Aorta (tissue), 5 donors: ENCODE measurements at places on chromosomes 12 and 14.

- DNase-seq = no peak
Observed at GRCh38 chr12:13170892-13171490, 25.5 kb upstream of the EMP1 start.

DNA sequence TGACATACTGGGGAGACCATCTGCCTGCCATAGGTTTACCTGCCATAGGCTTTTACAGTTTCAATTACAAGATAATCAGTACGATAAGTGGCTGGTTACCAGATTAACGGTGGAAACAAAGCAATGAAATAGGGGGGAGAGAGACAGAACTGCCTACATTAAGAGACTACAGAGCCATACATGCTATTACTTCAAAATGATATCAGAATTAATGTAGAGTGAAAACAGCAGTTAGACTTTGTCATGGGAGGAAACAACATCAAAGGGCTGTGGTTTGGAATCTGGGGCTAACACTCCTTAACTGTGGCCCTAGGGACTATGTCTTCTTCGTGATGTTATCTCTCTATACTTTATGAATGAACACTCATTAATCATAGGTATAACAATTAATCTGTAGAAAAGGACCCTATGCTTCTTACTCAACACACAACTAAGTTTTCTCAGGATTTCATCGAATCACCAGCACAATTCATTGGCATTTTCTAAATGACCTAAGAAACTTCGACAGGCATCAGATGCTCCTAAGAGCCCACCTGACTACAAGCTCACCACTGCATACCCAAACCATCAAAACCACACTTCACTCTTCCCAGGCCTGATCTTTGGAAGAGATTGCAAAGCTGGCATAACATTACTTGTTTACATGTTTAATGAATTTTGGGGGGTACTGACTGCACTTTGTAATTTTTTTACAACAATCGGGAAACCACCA is 475.6 kb upstream of the SOX5 start:
- DNase-seq = no peak

- no peak for DNase-seq
Observed at GRCh38 chr12:108296945-108297344, 42.2 kb downstream of the CMKLR1 start.

- peak; percentile 74 for DNase-seq
Observed at GRCh38 chr14:44912041-44912869, 49.5 kb downstream of the KLHL28 start.

DNA sequence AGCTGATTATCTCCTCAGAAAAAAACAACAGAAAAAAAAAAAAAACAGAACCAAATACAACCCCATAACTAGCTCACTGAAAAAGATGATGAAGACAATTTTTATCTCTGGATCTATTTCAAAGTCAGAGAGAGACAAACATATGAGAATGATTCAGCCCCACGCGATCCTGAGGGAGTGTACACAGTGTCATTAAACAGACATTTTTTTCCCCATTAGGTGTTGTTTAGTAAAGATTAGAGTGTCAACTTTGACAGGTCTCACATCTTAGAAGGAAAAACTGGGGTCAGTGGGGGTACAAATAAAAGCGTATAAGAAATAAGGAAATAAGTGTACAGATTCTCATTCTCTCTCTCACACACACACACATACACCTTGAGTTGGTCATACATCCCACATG is 635.4 kb downstream of the NRXN3 start:
- no peak for DNase-seq

- DNase-seq = no peak
Observed at GRCh38 chr12:18799561-18799960, 61.6 kb downstream of the CAPZA3 start.

DNA sequence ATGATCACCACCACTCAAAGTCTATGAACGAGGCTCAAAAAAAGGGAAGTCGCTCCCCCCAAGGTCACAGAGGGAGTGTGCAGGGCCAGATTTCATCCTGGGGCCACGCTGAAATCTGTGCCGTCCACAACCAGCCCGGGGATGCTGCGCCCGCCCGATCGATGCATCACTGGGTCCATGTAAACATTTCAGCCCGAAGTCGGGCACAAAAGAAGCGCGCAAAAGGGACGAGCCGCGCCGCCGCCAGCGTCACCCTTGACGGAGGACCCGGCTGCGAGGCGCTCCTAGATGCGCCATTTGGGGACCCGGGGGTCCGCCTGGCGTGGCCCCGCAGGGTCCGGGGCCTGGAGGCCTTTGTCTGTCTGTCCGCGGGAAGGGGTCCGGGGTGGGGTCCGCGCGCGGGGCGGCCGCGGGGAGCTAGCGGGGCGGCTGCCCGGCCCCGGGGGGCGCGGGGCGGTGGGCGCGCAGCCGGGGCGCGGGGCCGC is 503 bp downstream of the FBXO21 start:
- peak; percentile 82 for DNase-seq

DNA sequence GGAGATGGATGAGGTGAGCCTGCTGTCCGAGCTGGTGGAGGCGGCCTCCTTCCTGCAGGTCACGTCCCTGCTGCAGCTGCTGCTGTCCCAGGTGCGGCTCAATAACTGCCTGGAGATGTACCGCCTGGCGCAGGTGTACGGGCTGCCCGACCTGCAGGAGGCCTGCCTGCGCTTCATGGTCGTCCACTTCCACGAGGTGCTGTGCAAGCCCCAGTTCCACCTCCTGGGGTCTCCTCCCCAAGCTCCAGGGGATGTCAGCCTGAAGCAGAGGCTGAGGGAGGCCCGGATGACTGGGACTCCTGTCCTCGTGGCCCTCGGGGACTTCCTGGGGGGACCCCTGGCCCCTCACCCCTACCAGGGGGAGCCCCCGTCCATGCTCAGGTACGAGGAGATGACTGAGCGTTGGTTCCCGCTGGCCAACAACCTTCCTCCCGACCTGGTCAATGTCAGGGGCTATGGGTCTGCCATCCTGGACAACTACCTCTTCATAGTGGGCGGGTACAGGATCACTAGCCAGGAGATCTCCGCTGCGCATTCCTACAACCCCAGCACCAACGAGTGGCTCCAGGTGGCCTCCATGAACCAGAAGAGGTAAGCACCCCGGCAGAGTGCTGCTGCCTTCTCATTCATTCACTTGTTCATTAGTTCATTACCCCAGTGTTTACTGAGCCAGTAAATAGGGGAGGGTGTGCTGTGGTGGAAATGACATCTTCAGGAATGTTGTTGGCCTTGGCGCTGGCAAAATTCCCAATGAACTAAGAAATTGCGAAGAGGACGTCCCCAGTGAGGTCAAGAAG is 774 bp upstream of the MANSC4 start:
- DNase-seq = no peak

DNA sequence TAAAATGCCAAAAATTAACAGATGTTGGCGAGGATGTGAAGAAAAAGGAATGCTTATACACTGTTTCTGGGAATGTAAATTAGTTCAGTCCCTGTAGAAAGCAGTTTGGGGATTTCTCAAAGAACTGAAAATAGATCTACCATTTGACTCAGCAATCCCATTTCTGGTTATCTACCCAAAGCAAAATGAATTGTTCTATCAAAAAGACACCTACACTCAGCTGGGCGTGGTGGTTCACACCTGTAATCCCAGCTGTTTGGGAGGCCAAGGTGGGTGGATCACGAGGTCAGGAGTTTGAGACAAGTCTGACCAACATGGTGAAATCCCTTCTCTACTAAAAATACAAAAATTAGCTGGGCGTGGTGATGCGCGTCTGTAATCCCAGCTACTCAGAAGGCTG is 279.3 kb upstream of the PDE3A start:
- DNase-seq = no peak

GRCh38 chr12:52013626-52014310 is 7.0 kb downstream of the TAMALIN start:
- DNase-seq = no peak

DNA sequence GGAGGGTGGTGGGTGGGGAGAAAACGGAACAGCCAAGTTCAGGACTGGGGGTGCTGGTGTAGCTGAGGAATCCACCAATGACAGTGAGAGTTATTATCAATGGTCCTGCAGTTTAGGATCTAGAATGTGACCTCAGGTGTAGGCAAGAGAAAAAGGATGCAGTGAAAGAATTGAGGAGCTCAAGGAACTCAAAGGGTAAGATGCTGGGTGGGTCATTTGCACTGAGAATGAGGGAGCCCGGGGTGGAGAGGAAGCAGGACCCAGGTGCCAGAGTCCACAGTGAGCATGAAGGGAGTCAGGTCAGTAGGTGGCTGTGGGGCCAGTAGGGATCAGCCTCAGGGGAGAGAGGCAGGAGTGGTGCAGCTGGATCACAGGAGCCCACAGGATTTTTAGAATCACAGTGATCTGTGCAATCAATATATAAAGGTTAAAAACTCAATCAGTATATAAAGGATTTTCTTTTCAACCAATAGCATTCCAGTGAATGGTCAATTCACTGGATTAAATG is 3.2 kb upstream of the KRT7 start:
- DNase-seq = no peak

DNA sequence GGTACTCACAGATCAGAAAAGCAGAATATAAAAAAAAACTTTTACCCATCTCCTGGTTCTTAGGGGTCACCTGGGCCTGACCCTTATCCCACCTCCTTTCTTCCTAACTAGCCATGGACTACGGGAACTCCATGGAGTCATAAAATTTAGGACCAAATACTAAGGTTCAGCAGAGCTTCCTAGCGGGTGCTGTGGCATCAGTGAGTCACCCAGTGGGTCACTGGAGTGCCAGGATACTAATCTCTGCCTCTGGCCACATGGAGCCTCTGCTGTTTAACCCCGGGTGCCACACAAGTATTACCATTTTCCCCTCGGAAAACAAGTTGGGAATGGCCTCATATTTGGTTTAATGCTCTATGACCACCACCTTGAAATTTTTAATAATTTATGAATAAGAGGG is 6.9 kb downstream of the ZBTB39 start:
- DNase-seq = no peak

DNA sequence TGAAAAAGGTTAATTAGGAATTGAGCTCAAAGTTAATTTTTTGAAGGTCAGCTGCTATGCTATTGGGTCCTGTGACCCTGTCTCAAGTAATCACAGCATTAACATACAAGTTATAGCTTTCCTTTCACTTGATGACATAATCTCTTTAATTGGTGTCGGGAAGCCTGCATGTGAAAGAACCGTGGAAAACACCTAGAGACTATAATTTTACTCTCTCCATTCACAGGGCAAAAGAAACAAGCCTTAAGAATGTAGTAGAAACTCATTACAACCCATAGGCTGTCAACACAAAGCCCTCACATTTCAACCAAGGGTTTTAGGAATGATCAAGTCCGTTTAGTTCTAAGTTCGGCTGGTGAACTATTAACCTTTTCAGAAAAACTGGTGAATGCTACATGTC is 104.4 kb downstream of the PPM1A start:
- no peak for DNase-seq

DNA sequence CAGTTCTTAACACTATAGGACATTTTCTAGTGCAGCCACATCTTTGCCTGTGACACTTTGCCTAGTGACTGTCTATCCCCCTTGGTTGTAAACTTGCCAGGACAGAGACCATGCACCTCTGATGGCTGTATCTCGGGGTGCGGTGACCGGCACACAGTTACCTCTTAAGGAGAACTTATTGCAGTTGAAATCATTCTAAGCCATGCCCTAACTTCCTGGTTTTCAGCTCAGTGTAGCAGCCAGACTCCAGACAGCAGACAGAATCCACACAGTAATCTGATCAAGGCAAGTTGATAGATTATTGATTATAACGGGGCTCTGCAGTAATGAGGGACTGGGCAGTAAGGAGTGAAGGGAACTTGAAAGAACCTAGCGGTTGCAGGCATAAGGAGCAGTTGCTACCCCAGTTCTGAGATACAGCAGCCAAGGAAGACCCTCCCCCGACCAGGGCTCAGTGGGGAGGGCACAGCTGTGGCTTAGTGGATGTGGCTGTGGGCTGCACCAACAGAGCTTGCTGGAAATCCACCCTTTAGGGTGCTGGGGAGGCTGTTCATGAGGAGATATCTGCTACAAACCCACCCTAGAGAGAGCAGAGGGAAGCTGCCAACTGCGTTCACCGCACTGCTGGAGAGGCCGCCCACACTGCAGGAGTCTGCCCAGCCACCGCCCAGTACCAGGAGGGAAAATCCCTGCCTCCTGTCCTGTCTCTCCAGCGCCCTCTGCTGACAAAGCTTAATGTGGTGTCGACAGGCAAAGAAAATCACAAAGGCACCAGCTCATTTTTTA is 58.2 kb upstream of the BEGAIN start:
- peak; percentile 85 for DNase-seq

- no peak for DNase-seq
Observed at GRCh38 chr12:108823804-108824203, 33.6 kb downstream of the SSH1 start.

GRCh38 chr12:82838131-82838551 is 151.4 kb downstream of the TMTC2 start:
- DNase-seq = no peak

DNA sequence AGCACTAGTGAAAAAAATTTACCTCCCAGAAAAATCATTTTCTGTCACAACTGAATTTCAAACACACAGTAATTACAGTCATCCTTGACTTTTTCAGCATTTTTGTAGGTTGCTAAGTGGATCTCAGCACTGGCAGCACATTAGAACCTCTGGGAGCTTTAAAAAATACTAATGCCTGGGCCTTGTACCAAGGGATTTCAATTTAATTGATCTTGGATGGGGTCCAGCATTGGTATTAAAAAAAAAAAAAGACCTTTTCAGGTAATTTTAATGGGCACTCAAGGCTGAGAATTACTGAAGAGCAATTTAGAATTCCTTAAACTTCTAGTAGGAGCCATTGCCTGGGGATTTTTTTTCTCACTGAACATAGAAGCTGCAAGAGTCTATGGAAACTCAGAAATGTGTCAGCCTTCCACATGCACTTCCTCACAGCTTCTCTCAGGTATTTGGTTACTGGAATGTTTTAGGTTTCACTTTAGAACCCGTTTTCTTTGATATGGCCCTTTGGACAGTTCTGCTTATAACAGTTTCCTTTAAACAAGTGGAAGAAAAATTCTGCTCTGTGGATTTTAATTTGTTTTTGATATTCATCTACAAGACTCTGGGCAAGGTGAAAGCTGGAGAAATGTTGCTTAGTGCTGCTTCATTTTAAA is 88.5 kb upstream of the DACT1 start:
- DNase-seq = no peak

- DNase-seq = no peak
Observed at GRCh38 chr12:112146123-112146522, 20.8 kb downstream of the TRAFD1 start.

- no peak for DNase-seq
Observed at GRCh38 chr12:77837876-77838291, 7.2 kb downstream of the NAV3 start.

- DNase-seq = no peak
Observed at GRCh38 chr14:20823859-20824258, 21.2 kb upstream of the RNASE1 start.

- peak; percentile 64 for DNase-seq
Observed at GRCh38 chr14:95431199-95432143, 85.0 kb downstream of the SYNE3 start.

DNA sequence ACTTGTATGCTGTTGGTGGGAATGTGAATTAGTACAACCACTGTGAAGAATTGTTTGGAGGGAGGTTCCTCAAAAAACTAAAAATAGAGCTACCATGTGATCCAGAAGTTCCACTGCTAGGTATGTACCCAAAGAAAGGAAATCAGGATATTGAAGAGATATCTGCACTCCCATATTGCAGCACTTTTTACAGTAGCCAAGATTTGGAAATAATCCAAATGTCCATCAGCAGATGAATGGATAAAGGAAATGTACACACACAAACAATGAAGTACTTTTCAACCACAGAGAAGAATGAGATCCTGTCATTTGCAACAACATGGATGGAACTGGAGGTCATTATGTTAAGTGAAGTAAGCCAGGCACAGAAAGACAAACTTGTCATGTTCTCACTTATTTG is 25.9 kb downstream of the TIGAR start:
- no peak for DNase-seq

- DNase-seq = no peak
Observed at GRCh38 chr12:3468329-3468728, 22.7 kb upstream of the PRMT8 start.

GRCh38 chr14:60221457-60221856 is 27.6 kb upstream of the PPM1A start:
- no peak for DNase-seq
